ENCODE measurements at places on chromosomes 5 and 9.

DNA sequence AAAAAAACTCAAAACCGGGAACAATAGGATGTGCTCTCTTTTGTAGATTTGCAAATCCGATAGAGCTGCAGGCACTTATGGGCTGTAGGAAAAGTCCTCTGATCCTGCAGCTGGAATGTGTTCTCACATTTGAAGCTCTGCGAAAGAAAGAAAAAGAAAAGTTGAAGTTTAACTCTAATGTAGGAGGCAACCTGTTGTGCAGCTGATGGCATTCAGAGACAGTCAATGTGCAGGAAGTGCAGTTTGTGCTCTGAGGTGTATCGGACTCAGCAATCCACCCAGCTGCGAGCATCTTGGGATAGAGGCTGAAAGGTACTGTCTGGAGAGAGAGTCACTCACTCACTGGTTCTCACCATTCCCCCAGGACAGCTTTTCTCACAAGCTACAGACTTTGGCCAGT, 339.2 kb downstream of the AGTPBP1 start:
- DNase-seq: no peak

GRCh38 chr9:116234081-116234480, 80.5 kb downstream of the PAPPA start:
- peak; percentile 97 for DNase-seq

DNA sequence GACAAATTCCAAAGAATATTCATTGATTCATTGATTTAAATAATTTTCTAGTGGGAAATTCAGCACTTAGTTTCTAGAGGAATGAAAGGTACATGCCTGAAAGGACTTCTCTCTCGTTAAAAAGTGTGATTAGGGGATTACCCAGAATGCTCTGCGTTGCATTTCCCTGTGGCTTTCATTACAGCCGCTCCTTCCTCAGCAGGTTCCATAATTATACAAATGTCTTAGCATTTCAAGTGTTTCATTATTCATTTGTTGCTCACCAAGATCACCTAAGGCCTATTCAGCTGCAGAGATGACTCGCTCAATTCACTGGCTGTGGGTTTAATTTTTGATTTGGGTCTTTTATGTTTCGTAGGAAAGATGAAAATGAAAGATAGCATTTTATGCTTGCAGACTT, 52.8 kb downstream of the SPATA31C2 start:
- DNase-seq: no peak

DNA sequence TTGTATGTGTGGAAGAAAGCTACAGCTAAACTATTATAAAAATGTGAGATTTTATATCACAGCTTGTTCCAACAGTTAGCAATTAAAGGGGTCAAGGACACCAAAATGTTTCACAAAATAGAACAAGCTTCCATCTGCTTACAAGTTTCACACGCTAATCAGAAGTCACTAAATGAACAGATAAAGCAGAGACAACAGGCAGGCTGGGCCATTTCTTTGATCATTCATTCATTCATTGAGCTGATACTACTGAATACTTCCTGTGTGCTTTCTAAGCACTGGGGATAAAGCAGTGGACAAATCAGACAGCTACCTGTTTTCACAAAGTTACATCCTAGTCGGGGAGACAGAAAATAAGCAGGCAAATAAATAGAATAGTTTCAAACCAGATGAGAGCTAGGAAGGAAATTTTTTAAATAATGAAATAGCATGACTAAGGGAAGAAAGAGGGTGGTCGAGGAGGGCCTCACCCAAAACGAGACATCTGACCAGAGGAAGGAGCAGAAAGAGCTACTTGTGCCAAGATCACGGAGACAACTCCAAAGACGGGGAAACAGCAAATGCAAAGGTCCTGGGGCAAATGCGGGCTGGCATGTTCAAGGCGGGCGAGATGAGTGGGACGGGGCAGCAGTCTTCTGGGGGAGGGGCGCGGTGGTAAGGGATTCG, 1.2 kb downstream of the MAPK9 start:
- DNase-seq: no peak

DNA sequence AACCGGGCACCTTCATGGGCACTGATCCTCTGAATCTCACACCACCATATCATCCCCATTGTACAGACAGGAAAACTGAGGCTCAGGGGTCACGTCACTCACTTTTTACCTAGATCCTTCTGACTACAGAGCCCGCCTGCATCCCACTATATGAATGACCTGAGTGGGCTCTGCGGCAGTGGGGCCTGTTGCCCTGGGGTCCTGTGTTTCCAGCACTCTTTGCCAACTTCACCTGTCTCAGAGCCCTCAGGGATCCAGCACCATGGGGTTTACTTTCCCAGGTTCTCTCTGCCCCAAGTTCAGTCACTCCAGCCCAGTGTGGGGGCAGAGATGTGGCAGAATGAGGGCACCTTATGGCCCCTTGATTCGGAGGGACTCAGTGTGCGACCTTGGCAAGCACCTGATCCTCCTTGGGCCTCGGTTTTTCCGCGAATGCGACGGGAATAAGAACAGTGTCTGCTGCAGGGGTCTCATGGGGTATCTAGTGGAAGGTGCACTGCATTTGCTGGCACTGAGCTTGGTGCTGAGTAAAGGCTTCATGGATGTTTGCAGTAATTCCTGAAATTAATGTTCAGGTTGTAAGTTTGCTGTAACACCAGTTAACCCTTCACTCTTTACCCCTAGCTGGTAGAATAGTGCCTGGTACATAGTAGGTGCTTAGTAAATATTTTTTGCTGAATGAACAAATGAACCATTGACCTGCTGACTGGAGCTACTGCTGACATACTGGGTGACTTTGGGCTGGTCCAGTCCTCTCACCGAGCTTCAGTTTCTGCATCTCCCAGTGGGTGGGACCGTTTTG, 47.1 kb upstream of the BOD1 start:
- no peak for DNase-seq

DNA sequence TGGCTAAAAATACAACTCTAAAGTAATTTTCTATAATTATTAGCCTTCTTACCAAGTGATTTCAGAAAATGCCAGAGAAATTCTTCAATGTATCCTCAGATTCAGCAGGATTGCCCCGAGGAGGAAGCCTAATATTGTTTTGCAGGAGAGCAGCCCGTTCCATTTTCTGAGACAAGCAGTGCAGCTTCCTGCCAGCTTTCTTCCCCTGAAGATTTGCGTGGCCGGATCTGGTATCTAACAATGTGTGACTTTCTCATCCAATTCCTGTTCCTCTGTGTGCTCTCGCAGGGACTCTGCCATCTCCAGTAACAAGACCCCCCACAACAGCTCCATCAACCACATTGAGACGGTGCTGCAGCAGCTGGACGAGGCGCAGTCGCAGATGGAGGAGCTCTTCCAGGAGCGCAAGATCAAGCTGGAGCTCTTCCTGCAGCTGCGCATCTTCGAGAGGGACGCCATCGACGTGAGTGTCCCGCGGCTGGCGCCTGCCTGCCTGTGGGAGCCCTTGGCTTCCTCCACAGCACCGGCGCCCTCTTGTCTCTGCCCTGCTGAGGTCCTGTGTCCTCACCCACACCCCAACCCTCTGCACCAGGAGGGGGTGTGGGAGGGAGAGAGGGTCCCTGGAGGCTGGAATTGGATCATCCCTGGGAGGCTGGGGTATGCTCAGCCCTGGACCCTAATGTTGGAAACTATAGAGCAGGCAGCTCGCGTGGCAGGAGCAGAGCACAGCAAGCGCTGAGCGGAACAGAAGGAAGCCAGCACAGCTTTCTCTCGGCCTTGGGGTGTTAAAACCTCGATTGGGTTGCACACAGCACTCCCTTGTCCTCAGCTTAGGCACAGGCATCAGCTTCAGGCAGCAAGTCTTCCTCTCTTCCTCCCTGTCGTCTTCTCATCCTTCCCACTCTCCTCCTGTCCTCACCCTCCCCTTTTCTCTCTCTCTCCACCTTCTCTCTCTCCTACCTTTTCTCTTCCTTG, 216.2 kb downstream of the TRIO start:
- DNase-seq: no peak

DNA sequence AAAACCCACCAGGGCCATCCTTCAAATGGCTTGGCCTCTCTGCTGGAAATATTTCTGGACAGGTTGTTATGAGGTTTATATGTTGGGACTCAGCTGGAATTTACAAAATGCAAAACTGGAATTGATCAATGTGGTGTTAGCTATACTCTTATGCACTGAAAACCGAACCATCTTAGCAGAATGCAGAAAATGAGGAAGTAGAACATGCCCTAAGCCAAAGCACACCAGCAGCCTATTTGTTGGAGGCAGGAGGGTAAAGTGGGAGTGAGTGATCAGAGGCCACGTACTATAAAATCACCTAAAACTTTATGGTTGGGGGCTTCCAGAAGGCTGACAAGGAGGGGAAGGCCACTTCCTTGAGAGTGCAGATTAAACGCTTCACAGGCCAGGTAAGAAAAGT, 63.6 kb upstream of the C5orf63 start:
- DNase-seq: no peak

DNA sequence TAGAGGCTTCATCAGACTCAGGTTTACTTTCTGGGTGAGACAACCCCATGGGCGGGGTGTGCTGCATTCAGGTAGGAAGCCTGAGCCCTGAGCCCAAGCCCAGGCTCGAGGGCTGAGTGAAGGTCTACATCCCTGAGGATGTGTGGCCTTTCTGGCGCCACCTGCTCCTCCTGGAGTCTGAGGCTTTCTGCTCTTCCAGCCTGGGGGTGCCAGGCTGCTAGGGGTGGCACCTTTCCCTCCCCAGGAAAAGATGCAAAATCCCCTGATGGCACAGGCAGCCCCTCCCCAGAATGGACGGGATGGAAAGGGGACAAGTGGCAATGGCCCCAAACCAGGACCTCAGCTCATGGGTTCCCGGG, 44.4 kb upstream of the PRRC2B start:
- DNase-seq: no peak

GRCh38 chr9:131524665-131525315, 6.3 kb downstream of the UCK1 start:
- no peak for DNase-seq

DNA sequence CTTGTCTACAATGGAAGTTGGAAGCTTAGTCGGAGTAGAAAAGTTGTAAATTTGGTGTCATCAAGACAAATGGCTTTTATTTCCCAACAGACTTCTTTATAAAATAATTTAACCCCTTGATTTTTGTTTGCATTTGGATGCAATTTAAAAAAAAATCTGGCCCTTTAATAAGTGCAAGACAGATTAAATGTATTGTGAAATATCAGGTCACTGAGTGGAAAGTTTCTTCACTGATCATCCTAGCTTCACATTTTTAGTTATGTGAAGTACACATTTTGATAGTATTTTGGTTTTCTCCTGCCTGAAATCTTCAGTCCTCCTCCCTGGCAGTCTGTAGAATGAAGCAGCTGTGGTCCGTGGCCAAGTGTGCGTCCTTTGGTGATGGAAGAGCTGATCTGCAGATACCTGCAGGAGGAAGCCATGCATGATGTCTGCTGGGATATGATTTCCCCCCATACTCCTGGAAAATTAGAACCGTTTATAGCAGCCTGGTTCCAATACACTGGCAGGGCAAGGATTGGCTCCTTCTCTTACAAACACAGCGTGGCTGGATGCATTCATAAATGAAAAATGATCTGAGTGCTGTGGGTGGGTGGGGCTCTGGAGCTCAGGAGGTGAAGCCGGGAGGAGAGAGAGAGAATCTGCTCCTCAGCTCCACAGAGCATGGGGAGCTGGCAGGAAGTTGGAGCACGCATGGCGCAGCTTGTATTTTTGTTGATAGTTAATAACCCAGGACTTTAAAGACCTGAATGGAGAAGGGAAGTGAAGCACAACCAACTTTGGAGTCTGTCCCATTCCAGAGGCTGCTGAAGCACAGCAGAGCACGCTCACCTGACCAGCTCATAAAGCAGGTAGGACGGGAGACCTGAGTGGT, 238.4 kb downstream of the GOLPH3 start:
- DNase-seq: no peak

DNA sequence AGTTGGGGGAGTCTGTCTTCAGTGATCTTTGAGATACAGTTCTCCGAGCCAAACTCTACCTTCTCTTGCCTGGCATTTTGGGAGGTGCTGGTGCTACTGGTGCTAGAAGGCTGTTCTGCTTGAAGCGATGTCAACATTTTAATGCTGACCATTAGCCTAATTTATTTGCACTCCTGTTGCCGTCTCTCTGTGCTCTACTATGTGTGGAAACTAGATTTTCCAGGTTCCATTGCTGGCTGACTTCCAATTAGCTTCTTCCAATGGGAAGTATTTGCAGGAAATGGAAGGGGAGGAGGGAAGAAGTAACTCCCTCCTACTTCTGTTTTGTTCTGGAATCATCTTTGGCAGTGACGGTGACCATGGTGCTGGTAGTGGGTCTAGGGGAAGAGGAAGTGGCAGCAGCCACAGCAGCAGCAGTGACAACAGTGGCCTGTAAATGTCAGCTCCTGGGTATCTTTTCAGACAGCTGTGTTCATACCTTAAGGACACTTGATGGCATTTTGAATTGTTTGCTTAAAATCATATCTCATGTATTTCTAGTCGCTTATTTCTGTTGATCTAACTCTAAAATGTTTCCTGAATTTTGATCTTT, 7.9 kb downstream of the TXNDC8 start:
- no peak for DNase-seq

- no peak for DNase-seq
These were observed 253.3 kb upstream of the SMARCA2 start for GRCh38 chr9:1761807-1762206.
